ENCODE measurements at places on chromosomes 12 and 14.

- no peak for DNase-seq
Observed at GRCh38 chr12:57624441-57625220, 8.4 kb downstream of the B4GALNT1 start.

GRCh38 chr12:92640691-92641090, 62.1 kb upstream of the PLEKHG7 start:
- no peak for DNase-seq

GRCh38 chr12:4505376-4505986, 33.2 kb upstream of the RAD51AP1 start:
- no peak for DNase-seq

- DNase-seq = no peak
Observed at GRCh38 chr14:60926002-60926401, 54.9 kb downstream of the TRMT5 start.

DNA sequence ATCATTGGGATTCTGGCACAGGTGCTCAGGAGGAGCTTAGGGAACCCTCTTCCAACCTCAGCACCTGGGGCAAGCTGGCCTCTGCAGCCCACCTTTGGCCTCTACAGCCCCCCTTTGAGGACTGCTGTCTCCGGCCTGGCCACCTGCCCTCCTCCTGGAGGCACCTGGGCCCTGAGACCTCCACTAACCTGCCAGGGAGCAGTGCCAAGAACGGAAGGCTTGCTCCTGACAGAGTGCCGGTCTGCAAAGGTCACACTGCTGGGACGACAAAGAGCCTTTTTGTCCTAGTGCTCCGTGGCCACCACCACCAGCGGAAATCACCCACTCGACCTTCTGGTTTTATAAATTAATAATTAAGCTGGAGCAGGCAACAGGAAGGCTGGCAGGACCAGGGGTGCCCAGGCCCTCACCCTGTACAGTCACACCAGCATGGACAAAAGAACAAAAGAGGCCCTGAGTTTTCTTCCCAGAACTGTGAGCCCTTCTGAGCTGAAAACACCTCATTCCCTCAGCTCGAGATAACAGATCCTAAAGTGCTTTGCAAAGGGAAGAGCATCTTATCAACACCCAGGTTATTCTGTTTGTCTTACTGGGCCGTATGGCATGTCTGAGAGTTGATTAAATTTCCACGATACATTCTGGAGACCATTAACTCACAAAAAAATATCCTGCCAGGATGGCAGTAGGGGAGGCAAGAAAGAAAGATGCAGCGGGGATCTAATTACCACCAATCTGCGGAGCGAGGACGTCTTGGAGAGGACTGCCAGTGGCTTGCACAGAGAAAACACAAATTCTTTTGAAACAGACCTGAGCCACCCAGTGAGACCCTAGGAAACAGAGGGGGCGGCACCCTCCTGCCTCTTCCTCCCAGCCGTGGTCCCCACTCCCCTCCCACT, 8.2 kb downstream of the TESC start:
- DNase-seq = no peak

- no peak for DNase-seq
Observed at GRCh38 chr12:38149395-38150073, 167.0 kb upstream of the ALG10B start.

DNA sequence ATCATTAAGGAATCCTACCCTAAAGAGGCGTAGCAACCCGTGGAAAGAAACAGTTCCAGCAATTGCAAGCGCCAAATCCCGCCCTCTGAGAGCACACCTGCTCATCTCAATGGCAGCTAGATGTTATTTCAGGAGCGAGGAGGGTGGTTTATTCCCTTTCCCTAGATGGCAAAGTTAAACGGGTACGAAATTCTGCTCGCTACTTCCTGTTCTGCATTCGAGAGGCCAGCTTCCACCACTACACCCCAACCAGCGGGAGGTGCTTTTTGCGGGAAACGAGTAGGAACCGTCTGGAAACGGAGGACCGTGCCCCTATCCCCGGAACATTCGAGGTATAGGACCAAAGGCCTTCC, 536 bp downstream of the VPS29 start:
- DNase-seq = no peak

- DNase-seq = no peak
Observed at GRCh38 chr12:16130343-16130742, 147.1 kb downstream of the SLC15A5 start.

- DNase-seq = no peak
Observed at GRCh38 chr14:102610968-102611811, 18.7 kb downstream of the RCOR1 start.

- no peak for DNase-seq
Observed at GRCh38 chr12:64469455-64470142, 17.7 kb downstream of the TBK1 start.

GRCh38 chr14:47539031-47539461, 136.4 kb downstream of the MDGA2 start:
- no peak for DNase-seq

DNA sequence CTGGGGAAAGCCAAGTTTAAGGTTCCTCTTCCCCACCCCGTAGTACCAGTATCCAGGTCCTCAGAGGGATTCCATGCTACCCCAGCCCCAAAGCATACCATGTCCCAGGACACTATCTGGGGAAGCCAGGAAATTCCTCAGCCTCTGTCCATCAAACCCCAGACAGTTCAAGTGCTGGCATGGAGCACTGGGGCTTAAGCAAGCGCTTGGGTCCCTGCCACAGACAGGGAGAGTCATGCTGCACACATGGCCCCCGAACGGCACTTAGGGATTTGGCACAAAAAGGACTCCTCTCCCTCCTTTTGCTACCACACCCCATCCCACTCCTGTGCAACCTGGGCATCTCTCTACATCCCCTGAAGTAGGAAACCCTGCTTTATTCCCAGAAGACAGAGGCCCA, 21.8 kb downstream of the ADCY6 start:
- no peak for DNase-seq

DNA sequence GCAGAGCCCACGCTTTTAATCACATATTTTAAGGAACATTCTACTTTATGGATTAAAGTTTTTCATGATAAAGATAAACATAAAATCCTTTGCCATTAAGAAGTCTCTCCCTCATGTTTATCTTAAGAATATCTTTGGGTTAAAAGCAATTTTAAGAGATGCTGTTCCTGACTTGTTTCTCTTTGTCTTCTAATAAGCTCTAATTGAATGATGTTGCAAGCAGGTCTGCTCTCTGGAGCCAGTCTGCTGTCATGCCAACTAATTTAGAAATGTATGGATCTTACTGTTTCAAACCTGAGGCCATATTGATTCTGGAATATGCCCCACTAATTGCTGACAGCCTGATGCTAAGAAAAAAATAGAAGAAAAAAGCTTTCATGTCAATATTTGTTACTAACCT, 173.6 kb downstream of the TTC8 start:
- DNase-seq = no peak

- DNase-seq = no peak
Observed at GRCh38 chr12:64004641-64005040, 160.1 kb downstream of the SRGAP1 start.
